ENCODE measurements at places on chromosomes 11 and 22.

DNA sequence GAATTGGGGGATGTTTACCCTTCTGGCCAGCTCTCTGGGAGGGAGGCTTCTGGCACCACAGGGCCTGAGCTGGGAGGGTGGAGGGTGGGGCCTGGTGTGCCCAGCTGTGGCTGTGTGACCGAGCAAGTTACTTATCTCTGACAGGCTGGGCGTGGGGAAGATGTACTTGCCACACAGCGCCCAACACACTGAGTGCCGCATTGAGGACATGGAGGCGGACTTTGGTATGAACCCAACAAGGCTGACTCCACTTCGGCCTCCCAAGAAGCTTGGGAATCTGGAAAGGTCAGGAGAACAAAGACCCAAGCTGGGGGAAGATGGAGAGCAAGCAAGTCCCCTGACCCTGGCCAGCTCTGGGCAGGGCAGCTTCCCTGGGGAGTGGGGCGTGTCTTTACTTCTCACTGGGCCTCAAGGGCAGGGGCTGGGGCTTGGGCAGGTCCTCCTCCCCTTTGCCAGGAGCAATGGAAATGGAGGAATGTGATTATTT lies 2.4 kb upstream of the MGAT3 start:
- no peak for DNase-seq

GRCh38 chr22:21702700-21703683 lies 32.6 kb downstream of the YPEL1 start:
- DNase-seq: no peak

- DNase-seq: no peak
Observed at GRCh38 chr22:32338757-32339156, 18.9 kb upstream of the RFPL3 start.

DNA sequence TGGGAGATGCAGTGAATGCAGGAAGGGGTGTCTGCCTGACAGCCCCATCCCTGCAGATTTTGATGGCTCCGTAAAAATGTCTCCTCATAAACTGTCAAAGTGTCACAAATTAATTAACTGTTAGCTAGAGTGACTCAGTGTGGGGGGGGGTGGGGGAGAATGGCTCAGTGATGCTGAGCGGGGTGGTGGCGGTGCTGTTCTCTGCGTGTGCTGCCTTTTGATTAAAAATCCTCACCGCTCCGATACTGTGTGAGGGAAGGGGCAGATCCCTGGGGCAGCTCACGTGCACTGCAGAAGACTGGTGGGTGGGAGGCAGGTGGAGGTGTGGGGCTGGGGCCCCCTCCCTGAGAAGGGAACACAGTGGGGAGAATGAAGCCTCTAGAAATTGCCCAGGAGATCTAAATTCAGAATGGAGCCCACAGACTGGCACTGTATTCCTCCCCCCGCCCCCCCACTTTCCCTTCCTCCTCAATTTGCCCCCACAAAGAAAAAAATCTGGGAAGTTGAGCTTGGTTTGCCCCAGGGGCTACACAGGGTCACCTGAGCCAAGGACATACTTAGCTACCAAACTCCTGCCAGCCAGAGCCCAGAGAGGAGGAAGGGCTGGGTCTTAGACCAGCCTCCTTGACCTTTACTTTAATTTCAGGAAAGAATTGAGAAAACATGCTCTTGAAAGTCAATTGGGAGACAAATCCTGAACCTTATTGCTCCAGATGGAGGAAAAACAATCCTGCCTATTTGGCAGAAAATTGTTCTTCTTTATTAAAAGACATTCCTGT lies 39.8 kb downstream of the DRD2 start:
- DNase-seq: no peak

DNA sequence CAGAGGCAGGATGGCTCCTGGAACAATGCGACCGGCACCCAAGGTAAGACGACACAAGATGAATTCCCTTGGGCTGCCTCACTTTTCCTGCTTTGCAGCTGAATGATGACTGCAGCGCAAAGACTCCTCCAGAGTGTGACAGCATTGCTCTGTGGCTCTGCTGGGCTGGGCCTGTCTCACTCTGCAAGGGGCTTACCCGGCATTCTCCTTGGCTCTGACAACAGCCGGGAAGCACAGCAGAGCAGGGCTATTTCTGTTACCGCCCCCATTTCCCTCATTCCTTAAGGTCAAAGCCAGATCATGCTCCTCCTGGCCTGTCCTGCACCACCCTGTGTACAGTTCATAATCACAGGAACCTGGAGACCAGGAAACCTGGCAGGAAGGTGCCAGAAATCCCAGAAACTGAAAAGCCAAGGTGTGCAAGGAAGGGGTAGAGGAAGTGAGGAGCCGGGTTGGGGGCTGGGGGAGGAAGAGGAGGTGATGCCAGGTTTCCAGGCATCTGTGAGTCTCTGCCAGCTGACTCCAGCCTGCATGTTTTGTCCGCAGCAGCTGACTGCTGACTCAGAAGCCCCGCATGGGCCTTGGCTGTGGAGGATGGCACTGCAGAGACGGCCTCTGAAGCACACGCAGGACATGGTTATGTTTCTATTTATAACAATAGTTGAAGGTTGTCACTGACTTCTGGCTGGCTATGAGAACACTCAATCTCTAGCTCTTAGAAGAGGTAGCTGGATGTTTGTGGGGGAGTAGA lies 113.6 kb downstream of the MICAL3 start:
- DNase-seq: no peak

GRCh38 chr11:41483956-41484355 lies 24.5 kb upstream of the LRRC4C start:
- DNase-seq: no peak

- no peak for DNase-seq
Observed at GRCh38 chr22:30192427-30192826, 54.1 kb downstream of the LIF start.

GRCh38 chr22:37197451-37198257 lies 9.6 kb upstream of the C1QTNF6 start:
- no peak for DNase-seq

DNA sequence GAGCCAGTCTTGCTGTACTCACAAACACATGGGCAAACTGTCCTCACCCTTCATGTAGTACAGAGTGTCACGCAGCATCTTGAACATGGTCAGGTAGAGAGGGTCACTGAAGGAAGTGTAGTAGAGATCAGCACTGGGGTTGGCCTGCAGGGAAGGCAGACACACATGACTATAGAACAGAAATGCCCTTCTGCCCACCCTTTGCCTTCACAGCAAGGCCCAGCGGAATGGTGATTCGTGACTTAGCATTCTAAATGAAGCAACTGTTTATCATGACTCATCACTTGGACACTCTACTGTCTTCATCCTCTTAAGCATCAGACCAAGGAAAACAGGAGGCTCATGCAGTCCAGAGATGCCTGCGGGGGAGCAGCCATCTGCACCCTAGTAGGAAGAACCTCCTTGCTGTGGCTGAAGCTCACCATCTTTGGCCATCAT lies 33.4 kb downstream of the SERPIND1 start:
- DNase-seq: no peak

DNA sequence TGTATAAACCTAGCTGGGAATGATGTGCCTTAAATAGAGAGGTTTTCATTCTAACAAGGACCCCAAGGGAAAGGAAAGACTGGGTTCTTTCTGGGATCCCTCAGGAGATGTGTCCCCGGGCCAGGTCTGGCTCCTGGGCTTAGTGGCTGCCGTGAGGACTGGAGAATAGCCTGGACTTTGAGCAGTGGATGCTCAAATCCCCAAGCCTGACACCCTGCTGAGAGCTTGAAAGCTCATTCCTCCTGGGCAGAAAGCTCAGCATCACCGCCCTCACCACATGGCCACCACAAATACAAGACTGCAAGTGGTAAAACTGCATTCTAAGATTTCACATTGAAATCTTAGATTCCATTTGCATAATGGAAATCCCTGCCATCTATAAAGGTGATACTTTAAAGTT lies 79.4 kb upstream of the NARS2 start:
- no peak for DNase-seq

DNA sequence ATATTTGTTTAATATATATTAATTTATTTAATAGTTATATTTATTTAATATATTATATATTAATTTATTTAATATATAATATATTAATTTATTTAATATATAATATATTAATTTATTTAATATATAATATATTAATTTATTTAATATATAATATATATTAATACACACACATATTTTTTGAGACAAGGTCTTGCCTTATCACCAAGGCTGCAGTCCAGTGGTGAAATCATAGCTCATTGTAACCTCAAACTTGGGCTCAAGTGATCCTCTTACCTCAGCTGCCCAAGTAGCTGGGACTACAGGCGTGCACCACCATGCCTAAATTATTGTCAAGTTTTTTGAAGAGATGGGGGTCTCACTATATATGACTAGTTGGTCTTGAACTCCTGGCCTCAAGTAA lies 51.4 kb upstream of the DDI1 start:
- no peak for DNase-seq

- DNase-seq: no peak
Observed at GRCh38 chr22:21628386-21629254, 1.2 kb downstream of the YDJC start.

DNA sequence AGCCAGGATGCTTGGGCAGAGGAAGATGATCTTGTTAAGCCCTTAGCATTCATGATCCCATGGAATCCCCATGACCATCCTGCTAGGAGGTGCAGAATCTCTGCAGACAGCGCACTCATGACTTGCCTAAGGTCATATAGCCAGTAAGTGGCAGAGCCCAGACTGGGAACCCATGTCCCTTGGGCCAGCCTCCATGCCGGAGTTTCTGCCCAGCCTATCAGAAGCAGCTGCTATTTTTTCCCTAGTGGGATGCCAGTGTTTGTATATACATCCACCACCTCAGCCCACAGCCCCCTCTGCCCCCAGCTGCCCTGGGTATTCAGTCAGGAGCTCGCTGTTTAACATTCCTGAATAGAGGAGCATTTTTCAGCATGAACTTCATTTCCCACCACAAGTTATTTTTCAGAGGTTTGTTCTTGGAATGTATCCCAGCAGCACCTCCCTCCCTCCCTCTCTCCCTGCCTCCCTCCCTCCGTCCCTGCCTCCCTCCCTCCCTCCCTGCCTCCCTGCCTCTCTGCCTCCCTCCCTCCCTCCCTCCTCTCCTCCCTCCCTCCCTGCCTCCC lies 34.4 kb upstream of the SUSD2 start:
- DNase-seq: no peak

GRCh38 chr11:104776501-104777170 lies 121.6 kb downstream of the CASP12 start:
- DNase-seq: no peak

- no peak for DNase-seq
Observed at GRCh38 chr11:65559951-65560537, 1.9 kb upstream of the LTBP3 start.

DNA sequence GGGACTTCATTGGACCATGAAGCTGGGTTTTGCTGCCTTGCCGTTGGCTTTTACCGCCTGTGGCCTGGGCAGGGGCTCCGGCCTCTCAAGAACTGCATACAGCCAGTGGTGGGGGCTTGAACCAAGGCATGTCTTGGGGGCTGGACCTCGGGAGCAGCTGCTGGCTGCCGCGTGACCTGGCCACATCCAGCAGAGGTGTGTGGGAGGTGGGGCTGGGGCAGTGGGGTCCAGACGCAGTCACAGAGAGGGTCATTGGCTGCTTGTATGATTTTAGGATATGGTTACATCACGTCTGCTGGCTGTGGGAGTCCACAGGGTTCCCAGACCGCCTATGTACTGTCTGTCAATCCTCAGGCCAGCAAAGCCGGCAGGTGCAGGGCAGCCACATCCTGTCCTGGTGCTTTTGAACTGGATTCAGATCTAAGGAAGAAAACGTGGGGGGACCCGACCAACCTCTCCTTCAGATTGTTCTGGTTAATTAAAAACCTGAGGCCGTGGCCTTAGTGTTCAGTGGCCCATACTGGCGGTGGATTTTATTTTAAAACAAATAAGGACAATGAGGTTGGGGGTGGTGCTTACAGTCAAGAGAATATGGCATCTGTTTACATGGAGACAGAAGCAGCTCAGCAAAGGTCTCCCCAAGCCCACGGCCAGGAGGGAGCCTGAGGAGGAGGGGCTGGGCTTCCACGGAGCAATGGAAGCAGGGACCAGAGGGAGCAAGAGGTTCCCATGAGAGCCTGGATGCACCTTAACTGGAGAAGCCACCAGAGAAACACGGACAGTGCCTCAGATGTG lies 426.0 kb downstream of the TBC1D22A start:
- DNase-seq: no peak
